GM20000 (cell line): ENCODE measurements at places on chromosomes 7 and 10.

- DNase-seq = no peak
Measured at GRCh38 chr7:106122713-106123112, 10.6 kb upstream of the SYPL1 start.

DNA sequence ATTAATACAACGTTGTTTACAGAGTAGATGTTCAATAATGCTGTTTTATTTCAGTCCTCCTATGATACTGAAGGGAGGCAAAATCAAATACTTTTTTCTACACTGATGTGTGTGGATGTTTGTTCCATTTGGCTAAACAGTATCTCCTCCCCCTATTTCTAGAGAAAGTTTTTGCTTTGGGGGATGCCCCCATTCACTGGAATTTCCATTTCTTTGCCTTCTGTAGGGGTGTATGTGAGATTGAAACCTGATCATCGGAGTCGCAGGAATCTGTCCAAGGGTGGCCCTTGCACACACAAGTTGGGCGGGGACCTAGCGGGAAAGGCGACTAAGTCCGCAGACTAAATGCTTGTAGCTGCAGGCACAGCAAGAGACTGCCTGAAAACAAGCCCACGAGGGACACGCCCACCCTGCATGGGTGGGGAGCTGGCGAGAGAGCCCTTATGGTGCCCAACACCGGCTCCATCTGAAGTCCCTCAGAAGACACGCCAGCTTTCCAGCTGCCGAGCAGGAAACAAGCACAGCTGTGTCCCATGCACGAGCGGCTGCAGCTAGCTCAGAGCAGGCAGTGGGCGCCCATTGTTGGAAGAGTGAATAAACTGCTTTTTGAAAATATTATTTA lies 58.0 kb downstream of the ESYT2 start:
- DNase-seq = no peak

DNA sequence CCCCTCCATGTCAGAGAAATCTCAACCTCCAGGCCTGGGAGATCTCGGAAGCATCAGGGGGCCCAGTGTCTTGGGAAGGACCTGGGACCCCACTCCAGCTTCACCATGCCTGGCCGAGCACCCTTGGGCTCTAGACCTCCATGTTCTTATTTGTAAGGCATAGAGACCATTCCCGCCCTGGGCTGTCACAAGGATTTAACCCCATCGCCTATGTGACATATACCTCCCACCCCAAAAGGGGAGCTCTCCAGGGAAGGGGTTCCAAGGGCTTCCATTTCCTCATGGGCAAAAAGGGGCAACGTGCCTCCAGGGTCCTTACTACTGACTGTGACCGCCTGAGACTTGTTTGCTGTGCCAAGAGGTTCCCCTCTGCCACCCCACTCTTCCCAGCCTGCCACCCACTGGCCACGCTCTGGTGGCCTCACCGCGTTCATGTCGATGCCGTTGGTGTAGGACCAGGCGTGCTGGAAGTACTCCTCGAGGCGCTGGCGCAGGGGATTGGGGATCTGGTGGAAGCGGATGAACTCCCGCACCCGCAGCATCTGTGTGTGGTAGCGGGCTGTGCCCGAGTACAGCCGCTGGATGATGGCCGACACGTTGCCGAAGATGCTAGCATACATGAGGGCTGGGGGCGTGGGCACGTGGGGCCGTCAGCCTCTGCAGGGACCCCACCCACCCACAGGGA lies 27.5 kb downstream of the KCNH2 start:
- DNase-seq = no peak

DNA sequence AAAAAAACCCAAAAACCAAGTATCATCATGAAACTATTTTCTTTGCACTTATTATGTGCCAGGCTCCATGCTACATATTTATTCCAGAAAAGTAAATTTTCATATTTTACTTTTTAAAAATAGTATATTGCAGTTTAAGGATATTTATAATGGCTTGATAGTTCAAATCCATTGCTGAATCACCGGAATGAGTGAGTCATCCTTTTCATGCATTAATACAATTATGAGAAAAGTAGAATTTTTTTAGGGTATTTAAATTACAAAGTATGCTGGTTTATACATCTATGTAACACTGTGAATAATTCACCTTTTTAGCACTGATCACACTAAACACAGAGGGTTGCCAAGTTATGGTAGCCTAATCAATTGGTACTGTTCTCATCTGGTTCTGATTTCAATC lies 54.3 kb downstream of the SLC16A9 start:
- no peak for DNase-seq

- DNase-seq = no peak
Measured at GRCh38 chr7:70014472-70015177, 416.4 kb downstream of the AUTS2 start.

- DNase-seq = no peak
Measured at GRCh38 chr7:65453341-65454030, 79.8 kb downstream of the ZNF92 start.
